ENCODE measurements at places on chromosomes 3 and 15.

DNA sequence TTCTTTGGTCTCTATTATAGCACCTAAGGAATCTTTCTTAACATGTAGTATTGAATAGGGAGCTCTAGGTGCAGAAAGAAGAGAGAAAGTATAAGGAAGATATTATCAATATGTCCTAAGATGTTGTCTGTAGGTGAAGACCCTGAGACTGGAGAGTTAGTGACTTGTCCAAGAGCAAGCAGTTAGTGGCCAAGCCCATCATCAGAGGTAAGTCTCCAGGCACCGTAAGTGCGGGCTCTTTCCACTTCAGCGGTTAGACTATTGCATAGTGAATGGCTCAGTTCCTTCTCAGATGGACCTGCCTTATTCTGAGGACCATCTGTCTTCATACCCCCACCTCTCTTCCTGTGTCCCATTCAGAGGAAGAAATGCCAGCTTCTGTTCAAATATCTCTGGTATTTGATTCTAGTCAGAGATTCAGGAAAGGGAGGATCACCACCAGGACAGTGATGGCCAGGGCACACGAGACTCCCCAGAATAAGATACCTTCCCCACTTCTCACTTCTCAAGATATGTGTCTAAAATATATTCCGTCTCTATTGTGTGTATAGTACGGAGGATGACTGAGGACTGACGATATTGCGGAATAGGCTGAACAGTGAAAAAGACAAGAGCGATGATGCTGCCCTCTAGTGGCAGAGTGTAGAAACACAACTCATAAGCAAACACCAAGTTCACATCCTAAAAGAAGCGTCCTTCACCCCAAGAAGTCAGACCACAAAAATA is 19.1 kb upstream of the ADGRG7 start:
- DNase-seq: peak; percentile 78

DNA sequence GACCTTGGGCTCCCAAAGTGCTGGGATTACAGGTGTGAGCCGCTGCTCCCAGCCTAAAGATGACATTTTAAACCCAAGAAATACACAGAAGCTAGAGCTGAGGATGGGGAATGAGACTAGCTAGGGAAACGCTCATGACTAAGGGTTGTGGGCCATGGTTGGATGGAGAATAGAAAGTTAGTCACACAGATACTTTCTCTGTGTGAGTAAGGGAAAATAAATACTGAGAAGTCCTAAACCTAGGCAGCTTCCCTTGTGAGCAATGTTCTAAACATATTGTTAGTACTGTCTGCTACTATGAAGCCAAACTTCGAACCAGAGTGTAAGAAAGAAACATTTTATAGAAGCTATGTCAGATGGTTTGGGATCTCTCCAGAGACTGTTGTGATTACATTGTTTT is 304.8 kb upstream of the STAC start:
- no peak for DNase-seq

- no peak for DNase-seq
Measured at GRCh38 chr15:55652359-55652758, 64.2 kb upstream of the PYGO1 start.

DNA sequence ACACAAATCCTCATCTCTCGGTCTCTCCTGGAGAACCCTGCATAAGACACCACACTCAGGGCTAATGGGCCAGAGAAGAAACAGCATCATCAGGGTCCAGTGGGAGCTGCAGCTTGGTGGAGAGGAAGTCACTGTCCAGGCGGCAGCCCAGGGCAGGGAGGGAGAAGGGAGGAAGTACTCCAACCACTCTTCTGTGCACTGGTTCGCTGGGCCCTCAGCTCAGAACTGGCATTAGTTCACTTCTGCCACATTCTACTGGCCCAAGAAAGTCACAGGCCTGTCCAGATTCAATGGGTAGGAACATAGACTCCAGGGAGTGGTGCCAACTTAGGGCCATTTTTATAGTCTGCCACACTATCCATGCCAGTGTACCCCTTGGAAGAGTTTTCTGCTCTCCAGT is 169.0 kb downstream of the ABHD5 start:
- DNase-seq: no peak

DNA sequence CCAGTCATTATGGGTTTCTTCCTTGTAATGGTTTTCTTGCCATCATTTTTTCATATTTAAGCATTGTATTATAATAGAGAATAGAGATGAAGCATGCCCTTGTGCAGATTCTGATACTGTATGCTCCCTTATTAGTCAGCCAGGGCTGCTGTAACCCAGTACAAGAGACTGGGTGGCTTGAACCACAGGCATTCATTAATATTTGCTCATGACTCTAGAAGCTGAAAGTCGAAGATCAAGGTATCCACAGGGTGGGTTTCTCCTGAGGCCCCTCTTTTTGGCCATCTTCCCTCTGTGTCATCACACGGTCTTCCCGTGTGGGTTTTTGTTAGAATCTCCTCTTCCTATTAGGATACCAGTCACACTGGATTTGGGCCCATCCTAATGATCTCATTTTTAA is 74.5 kb downstream of the FOXP1 start:
- DNase-seq: no peak

- DNase-seq: no peak
Measured at GRCh38 chr15:68214838-68215254, 9.7 kb upstream of the CALML4 start.

- no peak for DNase-seq
Measured at GRCh38 chr15:85688711-85689110, 106.0 kb downstream of the KLHL25 start.

DNA sequence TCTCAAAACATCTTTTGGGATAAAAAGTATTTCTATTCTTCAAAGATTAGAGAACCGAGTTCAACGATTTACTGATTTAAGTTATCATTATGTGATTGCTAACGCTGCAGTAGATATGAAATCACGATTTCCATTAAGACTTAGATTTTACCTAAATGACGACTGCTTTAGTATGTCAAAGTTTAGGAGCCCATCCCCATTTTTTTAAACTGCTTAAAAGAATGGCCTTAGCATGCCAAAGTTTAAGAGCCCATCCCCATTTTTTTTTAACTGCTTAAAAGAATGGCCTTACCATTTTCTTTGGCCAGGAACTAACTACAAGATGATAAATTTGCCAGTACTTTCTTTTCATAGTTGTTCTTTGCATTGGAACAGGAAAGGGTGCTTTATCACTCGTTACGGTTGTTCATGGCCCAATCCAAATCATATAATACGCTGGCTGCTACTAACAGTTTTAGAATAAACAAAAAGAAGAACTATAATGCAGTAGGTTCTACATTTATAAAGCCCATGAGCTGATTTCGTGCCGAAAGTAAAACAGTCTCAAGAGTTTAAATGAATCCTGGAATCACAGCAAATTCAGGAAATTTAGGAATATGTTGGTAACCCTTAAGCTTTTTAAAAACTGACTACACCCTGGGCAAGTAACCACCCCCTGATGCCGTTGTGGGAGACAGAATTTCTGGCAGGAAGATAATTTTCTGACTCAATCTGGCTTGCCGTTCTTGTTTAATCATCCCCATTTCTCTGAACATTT is 869 bp upstream of the TSC22D2 start:
- DNase-seq: no peak

GRCh38 chr3:129226374-129226773 is 23.0 kb upstream of the COPG1 start:
- DNase-seq: peak; percentile 59

DNA sequence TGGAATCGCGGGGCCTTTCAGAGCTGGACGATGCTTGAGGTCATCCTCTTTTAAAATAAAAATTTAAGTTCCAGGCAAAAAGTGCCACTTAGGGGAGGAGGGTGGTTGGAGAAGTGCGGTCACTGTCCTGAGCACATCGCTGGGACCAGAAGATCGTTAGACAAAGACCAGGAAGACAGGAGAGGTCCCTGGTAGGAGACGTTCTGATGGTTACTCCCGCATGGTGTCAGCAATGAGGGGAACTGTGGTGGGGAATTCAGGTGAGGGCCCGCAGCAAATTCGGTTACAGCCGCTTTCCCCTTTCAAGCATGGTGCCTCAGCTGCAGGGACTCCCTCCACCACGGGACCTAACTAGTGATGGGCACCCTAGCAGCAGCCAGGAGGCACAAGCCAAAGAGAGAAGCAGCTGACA is 1.0 kb upstream of the ISY1 start:
- peak; percentile 31 for DNase-seq

DNA sequence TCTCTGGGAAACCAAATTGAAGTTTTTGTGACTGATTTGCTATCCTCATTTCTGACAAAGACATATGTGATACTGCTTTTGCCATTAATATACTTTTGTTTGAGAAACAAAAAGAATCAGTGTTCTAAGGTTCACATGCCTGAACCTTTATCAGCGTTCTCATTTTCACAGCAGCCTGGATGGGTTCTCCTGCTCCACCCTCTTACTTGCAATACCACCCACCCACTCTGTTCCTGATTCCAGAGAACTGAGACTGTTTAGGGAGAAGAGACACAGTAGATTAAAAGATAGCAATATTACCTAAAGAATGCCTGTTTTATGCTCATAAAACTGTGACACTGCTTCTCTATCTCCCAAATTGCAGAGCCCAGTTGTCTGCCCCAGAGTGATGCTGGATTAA is 25.8 kb upstream of the ARL6 start:
- DNase-seq: no peak

DNA sequence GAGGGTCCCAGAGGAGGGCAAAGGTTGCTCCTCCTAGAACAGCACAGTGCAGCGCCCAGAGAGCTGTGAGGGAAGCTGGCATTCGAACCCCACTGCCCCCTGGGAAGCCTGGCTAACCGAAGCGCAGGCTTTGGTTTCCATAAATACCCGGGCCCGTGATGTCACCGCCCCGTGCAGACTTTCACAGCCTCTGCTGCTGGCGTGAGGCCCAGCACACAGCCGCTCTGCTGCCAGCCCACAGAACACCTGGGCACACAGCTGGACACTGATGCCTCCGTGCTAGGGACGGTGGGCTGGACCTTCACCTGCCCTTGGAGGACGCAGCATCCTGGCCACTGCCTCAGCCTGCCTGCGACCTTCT is 1.0 kb downstream of the IQSEC1 start:
- DNase-seq: peak; percentile 79

DNA sequence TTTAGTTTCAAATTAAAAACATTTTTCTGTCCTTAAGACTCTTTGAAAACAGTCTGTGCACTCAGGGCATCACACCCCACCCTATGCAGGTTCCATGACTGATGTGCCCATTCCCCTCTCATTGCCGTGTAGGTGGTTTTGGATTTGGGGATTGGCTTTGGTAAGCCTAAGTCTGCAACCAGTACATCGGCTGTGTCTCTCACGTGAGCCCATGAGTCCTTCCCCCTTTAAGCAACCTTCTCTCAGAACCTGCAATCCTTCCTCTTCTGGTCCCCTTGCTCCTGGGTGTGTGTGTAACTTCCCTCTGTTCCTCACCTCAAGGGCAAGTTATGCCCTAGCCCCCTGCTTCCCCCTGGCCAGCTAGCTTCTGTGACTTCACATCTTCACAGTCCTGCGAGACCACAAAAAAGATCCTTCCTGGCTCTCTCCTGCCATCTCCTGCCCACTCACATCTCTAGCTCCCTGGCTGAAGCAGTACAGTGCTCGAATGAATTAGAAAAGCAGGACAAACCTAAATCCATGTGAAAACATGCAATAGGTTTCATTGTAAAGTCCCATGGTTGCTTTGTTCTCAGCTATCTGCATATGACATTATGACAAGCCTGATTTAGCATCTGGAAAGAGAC is 126.7 kb downstream of the UACA start:
- DNase-seq: peak; percentile 69

- peak; percentile 66 for DNase-seq
Measured at GRCh38 chr3:33439546-33440327, 468 bp downstream of the UBP1 start.

DNA sequence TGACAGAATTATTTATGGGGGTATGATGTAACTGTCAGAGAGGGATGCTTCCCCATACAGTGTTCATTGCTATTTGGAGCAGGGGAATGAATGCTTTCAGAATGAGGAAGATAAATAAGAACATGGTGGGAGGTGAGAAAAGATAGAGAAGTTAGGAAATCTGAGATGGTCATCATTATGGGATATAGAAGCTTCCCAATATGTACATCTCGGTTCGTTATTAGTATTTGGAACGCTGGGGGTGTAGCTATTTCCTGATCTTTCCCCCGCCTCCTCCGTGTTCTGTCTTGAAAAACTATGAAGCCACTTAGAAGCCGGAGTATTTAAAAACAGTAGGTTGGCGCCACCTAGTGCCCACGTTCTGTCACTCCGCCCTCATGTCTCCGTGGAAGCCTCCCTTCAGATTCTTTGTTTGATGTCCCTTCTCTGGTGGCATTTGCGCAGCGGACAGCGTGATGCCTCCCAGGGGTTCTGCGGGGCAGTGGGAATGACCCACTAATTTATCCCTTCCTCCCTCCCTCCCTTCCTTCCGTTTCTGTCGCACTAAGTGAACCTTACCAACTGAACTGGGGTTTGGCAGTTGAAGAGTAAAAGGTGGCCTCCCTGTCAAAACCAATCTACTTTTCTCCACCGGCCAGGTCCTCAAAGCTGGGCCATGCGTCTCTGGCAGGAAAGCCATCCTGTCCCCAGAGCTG is 184.5 kb downstream of the FEZF2 start:
- peak; percentile 85 for DNase-seq

DNA sequence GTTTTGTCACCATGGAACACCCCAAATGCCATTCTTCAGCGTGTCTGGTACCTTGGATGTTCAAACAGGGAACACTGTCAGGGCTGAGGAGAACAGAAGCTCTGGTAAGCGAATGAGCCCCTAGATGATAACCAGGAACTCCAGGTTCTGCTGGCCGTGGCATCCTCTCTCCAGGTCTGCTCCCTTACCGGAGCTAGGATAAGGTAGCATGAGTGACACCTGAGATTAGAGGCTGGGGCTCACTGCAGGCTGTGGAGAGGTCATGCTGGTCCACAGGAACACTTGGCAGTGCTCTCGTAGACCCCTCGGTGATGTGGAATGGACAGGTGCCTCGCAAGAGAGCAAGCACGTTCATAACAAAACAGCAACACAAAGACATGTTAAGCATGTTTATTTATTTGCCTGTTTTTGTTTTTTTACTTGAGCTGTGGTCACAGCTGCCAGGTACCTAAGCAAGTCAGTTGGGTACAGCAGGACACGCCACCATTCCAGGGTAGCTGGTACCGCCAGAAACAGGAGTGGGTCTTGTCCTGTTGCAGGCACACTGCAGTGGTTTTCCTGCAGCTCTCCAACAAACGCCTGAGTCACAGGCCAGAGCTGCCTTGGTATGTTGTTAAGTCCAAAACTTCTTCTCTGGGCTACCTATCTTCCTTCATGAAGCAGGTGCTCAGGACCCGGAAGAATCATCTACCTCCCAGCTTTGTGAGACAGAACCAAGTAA is 4.6 kb downstream of the RBM15B start:
- peak; percentile 16 for DNase-seq

- no peak for DNase-seq
Measured at GRCh38 chr15:96272427-96272826, 58.1 kb upstream of the NR2F2 start.

- DNase-seq: no peak
Measured at GRCh38 chr3:119184796-119185570, 11.6 kb downstream of the UPK1B start.

DNA sequence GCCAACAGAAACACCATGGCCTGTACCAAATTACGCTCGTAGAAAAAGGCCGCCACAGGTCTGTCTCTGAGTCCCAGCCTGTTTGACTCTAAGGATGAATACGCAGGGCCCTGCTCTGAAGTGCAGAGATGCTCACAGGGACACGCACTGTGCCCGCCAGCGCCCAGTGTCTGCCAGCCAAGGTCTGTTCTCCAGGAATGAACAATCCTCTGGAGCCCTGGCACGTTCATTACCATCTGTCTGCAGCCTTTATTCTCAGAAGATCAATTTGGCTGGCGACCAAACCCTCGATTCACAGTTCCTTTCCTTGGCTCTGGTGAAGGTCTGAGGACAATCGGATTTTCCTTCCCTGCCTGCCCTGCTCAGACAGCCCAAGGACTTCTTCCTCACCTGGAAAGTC is 66.3 kb downstream of the NIPA2 start:
- no peak for DNase-seq
